ENCODE measurements at places on chromosomes 7 and 10.

- DNase-seq: no peak
Observed at GRCh38 chr10:127845756-127846155, 47.0 kb downstream of the CLRN3 start.

- DNase-seq: no peak
Observed at GRCh38 chr7:143512488-143513340, 35.0 kb downstream of the TAS2R41 start.

GRCh38 chr10:110651044-110651958, 7.2 kb downstream of the RBM20 start:
- DNase-seq: peak; percentile 29

- no peak for DNase-seq
Observed at GRCh38 chr10:2978111-2978510, 89.2 kb upstream of the PFKP start.

All from CD4-positive, alpha-beta T cell treated with Interleukin-17A for 4 hours (primary cell).